ENCODE measurements at places on chromosomes 5 and 9.

GRCh38 chr9:113223963-113224362 lies 2.6 kb downstream of the SLC31A1 start:
- DNase-seq: peak; percentile 47

- no peak for DNase-seq
Measured at GRCh38 chr5:127810707-127811490, 107.7 kb downstream of the CCDC192 start.

DNA sequence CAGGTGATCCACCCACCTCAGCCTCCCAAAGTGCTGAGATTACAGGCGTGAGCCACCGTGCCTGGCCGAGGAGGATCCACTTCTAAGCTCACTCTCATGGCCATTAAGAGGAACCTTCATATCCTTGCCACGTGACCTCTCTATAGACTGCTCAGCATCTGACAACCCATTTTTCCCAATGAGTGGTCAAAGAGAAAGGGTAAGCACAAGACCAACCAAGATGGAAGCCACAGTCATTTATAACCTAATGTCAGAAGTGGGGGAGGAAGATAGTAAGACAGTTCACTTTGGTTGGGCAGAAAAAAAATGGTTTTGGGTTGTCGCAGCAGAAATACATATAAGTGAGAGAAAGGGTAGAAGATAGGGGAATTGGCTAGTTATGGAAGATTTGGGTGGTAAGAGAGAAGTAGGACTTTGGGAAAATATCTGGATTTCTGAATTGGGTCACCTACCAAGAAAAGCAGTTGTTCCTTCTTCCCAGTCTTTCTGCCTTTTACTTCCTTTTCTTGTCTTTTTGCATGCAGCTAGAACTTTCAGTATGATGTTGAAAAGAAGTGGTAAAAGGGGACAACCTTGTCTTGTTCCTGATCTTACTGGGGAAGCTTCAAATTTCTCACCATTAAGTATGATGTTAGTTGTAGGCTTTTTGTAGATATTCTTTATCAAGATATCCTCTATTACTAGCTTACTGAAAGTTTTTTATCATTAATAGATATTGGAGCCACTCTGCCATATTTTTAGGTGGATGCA lies 15.6 kb downstream of the SNX2 start:
- DNase-seq: no peak

- no peak for DNase-seq
Measured at GRCh38 chr9:136569526-136570148, 23.8 kb upstream of the NOTCH1 start.

GRCh38 chr5:53089481-53089991 lies 20.0 kb downstream of the MOCS2 start:
- no peak for DNase-seq

GRCh38 chr9:106593201-106593600 lies 269.8 kb upstream of the ZNF462 start:
- DNase-seq: no peak

DNA sequence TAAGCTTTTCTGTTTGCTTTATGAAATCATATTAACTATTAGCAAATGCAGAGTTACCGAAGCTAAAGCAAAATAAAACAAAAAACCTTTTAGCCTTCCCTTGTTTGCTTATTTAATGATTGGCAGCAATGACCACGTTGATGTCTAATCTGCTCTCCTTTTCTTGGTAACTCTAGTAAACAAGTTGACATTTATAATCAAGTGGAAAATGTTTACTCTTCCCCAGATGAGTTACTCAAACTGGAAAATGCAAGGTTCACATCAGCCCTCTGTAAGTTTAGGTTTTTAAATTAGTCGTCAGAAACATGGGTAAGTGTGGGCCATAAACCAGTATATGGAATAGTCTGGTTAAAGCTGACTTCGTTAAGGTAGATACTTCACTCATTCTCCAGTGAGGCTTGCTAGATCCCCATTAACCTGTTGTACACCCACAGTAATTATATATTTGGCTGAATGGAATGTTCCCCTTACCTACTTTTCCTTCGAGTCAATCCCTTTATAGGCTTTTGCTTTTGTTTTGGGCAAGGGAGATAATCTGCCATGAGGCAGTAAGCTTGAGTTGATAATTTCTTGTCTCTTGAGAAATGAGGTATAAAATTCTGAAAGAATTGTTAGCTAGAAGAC lies 100.9 kb downstream of the GDNF start:
- DNase-seq: no peak

GRCh38 chr9:3956081-3956671 lies 343.7 kb downstream of the GLIS3 start:
- DNase-seq: no peak

- DNase-seq: no peak
Measured at GRCh38 chr9:27328483-27328882, 31.5 kb upstream of the EQTN start.

DNA sequence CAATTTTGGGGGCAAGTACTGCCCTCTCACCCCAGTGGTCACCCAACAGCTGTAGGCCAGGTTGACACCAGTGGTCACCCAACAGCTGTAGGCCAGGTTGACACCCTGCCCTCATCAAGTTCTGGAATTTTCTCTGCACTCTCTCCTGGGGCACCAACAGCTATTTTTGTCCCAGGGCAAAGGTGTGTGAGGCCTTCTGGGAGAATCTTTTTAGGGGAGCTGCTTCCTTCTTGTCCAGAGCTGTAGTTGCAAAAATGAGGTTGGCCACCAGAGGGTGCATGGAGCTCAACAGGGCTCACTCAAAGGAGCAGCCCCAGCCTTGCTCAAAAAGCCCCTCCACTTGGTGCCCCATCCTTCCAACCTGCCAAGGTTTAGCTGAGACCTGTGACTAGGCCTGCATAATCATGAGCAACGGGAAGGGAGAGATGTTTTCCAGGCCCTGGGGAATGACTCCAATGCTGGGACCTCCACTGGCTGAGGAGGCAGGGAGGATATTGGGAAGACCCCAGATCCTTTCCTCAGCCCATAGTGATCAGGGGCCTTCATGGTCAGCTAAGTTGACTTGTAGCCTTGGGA lies 10.6 kb upstream of the P4HA2 start:
- DNase-seq: no peak

DNA sequence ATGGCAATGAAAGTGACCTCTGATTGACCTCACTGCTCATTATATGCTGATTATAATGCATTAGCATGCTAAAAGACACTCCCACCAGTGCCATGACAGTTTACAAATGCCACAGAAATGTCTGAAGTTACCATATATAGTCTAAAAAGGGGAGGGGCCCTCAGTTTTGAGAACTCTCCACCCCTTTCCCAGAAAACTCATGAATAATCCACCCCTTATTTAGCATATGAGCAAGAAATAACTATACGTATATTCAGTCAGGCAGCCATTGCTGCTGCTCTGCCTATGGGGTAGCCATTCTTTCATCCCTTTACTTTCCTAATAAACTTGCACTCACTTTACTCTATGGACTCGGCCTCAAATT lies 163.1 kb downstream of the ESM1 start:
- no peak for DNase-seq

GRCh38 chr5:180281706-180282105 lies 10.2 kb downstream of the MAPK9 start:
- no peak for DNase-seq

DNA sequence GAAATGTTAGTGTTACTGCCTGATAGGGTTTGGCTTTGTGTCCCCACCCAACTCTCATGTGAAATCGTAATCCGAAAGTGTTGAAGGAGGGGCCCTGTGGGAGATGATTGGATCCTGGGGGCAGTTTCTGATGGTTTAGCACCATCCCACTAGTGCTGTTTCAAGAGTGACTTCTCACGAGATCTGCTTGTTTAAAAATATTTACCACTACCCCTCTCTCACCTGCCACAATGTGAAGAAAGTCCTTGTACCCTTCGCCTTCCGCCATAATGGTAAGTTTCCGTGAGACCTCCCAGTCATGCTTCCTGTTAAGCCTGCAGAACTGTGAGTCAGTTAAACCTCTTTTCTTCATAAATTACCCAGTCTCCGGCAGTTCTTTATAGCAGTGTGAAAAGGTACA lies 2.6 kb upstream of the RFX3 start:
- DNase-seq: no peak

DNA sequence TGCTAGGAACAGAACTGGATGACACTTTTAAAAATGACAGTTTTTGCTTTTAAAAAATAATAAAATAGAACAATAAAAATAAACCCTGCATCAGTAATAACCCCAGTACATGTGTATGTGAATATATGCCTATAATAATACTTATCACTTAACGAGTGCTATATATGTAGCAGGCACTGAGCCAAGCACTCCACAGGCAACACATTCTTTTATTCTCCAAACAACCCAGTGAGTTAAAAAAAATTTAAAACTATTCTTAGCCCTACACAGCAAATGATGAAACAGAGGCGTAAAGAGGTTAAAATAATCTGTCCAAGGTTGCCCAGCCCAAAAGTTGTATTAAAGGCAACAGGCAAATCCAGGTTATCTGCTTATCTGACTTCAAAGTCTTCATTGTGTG lies 124.5 kb upstream of the SMIM23 start:
- no peak for DNase-seq

DNA sequence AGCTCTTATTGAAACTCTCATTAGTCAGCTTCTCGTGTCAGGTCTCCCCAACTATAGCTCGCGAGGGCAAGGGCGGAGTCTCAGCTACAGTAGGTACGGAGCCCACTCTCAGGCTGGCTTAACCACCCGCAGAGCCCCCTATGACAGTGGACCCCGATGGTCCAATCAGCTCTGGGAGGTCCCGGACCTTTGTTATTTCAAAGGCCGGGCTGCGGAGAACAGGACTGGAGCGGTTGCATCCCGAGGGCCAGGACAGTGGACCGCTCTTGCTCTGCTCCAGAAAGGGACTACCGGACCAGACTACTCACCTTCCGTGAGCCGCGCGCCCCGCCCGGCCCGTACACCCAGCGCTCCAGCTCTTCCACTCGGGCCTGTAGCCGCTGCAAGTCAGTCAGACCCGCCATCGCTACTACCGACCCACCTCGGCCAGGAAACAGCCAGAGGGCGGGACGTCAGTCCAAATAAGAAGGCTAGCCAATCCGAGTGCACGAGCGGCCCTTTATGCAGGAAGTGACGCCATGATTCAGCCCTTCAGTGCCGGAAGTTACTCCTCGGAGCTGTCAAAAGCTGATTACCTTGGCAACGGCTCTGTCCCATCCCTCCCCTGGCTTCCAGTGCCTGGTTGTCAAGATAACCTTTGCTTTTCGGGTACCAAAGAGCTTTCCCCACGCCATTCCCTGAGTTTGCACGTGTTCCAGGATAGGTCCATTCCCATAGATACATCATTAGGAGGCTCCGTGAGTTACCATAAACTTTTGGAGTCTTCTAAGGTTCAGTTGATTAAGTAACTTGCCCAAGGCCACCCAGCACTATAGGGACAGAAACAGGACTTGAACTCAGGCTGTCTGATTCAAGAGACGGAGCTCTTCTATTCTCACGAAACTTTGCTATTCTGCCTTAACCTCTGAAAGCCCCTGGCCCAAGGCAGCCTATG lies at the start of gene DCTN3:
TSS of gene DCTN3 (minus strand) at position 435 of the 934 bp plus-strand sequence. CDS start at position 404, 31 bp downstream.
- peak; percentile 75 for DNase-seq

Data from AG04449 (cell line).